Activated naive CD8-positive, alpha-beta T cell treated with anti-CD3 and anti-CD28 coated beads, Interleukin-2, amount 10 ng/mL, durations not matched to agents 7 days and 5 days (primary cell): ENCODE measurements at places on chromosomes 1 and 21.

DNA sequence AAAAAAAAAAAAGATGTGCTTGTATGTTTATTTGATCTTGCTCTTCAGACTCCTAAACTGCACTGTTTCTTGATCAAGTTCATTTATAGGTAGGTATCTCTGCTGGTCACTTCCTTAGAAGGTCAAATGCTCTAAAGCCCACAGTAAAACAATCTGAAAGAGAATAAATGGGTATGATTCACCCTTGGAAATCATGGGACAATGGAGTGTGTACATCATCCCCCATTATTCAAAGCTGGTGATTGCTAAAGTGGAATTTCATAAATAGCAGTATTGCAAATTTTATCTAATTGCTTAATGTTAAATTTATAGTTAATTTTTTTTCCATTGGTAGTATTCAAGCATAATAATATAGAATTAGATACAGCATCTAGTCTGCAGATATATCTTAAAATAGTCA is 53.4 kb downstream of the MIER1 start:
- no peak for DNase-seq

- no peak for DNase-seq
Observed at GRCh38 chr1:7898962-7899361, 41.7 kb downstream of the TNFRSF9 start.

DNA sequence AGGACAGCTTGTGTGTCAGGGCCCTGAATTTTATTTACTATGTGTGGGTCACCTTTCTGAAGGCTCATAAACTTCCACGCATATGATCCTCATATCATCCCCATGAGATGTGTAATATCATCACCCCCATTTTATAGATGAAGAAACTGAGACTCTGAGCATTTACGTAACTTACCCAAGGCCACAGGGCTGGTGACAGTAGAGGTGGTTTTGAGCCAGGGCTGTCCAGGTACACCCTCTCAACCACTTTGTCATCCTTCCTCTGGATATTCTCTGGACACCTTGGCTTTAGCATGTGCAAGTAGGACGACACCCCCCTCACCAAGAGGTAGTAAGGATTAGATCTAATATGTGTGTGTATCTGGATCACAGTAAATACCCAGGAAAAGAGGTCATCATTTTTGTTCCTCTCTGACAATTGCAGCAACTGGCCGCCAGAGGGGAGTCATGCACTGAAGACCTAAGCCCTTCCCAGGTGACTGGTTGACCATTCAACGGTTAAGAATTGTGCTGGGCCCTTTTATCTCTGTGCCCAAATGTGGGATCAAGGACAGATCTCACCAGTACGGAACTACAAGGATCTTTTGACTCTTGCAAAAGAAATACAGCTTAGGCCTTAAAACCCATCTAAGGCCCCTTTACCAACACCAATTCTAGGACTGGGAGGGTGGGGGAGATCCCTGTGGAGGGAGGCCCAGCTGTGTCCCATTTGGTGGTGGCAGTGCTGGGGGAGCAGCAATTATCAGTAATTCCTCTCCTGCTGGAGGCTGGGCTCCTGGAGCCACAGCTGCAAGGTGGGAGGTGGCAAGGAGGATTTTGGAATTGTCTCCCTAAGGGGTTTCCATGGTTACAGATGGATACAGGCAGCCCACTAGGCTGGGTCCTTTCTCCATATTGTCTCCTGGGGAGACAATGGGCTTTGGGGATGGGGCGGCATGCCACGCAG is 13.7 kb upstream of the E2F2 start:
- DNase-seq, result peak; percentile 70

DNA sequence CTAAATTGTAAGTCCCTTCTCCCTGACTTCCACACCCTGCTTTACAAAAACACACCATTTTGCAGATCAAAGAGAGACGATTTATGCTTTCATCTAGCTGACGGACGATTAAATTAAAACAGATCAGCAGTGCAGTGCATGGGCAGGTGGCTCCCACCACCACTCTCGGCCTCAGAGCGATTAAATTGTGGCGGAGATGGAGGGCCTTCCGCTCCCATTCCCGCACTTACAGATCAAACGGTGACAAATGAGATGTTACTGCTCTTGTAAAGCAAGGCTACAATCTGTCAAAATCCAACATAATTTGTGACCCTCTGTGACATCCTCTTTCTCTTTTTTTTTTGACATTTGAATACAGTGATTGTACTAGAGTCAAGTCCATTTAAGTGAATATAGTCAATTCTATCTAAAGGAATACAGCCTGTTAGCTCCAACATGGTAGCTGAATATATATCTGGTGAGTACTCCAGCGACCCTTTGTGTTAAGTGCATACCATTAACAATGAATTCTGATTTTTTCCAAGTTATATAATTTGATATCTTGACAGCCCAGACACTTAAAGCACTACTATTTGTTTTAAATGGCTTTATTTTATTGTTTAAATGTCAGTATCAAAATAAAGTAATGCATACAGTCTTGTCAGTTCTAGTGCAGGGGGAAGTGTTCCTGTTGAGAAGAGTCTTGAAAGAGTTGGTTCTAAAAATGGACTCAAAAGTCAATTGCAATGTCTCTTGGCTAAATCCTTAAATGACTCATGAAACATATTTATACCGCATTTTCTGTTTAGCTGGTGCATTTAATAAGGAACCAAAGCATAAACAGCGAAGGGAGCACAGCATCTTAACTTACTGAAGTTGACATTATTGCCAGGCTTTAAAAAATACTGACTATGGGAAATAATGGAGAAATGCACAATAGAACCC is 109.0 kb downstream of the ESRRG start:
- no peak for DNase-seq

DNA sequence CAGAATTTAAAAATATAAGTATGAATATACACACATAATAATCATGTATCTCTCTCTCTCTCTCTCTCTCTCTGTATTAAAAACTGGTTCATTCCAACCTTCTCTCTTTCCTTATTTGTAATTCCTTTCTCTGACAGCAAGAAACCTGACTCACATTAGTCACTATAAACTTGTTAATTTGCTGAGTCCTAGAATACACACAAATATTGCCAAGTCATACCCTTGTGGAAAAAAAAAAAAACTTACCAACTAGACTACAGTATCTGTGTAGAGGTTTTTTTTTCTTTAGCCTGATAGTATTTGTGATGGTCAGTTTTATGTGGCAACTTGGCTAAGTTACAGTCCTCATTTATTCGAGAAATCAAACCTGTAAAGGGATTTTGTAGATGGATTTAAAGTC is 26.3 kb upstream of the NHLH2 start:
- DNase-seq, result no peak

GRCh38 chr1:33055210-33056008 is 18.7 kb upstream of the AK2 start:
- DNase-seq, result peak; percentile 42

GRCh38 chr1:23478896-23479665 is 4.9 kb downstream of the ASAP3 start:
- DNase-seq, result no peak

- peak; percentile 71 for DNase-seq
Observed at GRCh38 chr1:1599030-1599934, 653 bp downstream of the FNDC10 start.

- no peak for DNase-seq
Observed at GRCh38 chr1:8497210-8497819, 179.4 kb downstream of the SLC45A1 start.

DNA sequence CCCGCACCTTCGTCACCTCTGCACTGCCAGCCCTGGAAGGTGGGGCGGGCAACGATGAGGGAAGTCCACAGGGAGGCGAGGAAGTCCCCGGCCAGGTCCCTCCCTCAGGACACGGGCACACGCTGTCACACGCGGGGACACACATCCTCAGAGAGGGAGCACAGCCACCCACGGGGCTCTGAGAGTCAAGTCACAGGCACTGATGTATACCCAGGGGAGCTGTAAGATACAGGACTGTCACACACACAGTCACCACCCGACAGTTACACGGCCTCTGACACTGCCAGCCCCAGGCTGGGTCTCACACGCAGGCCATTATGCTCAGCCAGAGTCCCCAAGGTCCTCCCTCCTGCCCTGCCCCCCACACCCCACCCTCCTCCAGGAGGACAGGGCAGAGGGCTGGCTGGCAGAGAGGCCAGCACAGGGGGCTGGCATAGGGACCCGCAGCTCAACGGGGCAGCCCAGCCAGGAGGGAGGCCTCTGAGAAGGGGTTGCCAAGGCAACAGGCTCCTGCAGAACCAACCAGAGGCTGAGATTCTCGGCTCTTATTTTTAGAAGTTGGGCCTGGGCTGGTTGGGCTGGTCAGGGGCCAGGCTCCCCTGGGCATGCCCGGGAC is 17.7 kb upstream of the ADGRB2 start:
- no peak for DNase-seq

DNA sequence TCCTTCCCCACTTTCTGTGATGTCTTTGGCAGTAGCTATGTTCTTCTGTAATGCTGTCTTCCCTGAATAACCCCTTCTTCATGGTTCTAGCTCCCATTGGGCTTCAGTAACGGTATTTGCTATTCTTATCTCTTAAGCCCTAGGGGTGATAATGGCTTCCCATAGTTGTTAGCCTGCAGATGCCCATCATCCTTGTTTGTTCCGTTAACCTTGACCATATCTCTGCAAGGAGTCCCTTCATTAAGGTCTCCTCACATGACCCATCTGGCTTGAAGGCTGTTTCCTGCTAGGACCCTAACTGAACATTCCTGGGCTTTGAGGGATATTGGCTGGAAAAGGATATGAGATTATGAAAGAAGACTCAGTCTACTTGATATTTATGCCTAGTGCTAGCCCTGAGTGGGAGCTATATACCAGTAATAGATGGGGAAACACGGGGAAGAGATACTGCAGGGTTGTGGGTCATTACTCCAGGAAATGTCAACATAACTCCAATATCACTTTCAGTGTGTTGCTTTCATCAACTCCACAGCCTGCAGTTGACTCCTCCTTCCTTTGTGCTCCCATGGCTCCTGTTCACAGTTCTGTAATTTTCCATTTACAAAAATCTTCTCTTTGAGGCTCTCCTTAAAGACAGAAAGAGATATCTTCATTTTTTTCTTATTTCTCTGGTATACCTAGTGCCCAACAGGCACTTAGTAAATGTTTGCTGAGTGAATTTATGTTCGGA is 2.5 kb downstream of the MR1 start:
- DNase-seq, result no peak

DNA sequence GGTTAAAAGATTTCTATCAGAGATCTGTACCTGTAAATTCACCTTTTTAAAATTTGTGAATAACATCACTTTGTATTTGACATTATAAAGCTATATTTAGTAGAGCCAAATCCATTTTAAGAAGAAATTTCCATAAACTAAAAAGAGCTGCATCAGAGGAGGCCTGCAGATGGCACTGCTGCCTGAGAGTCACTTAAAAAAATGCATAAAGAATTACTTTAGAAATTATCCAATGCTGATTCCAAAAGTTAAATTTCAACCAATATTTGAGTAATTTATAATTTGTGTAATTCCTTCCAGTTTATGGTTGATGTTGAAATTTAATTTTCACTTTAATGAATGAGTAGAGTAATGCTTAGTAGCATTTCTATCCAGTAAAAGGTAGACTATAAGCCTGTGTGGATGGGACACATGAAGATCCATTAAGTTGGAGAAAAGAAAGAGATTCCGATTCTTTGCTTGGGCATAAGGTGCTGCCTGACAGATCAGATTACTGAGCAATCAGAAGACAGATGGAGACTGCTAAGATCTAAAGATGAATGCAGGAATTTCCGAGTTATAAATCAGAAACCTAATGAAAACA is 20.7 kb upstream of the RPE65 start:
- DNase-seq, result no peak

- no peak for DNase-seq
Observed at GRCh38 chr21:26840912-26841311, 4.3 kb downstream of the ADAMTS1 start.

GRCh38 chr1:23561076-23561812 is 1.9 kb upstream of the ID3 start:
- DNase-seq, result no peak

GRCh38 chr21:43351501-43352153 is 75.3 kb downstream of the SIK1 start:
- no peak for DNase-seq

GRCh38 chr1:197911111-197911856 is 5.9 kb upstream of the LHX9 start:
- no peak for DNase-seq

- no peak for DNase-seq
Observed at GRCh38 chr1:168583571-168583970, 7.2 kb downstream of the XCL1 start.

- DNase-seq, result no peak
Observed at GRCh38 chr21:44271558-44272283, 10.0 kb upstream of the DNMT3L start.

- no peak for DNase-seq
Observed at GRCh38 chr1:20730690-20731056, 1.8 kb downstream of the SH2D5 start.

DNA sequence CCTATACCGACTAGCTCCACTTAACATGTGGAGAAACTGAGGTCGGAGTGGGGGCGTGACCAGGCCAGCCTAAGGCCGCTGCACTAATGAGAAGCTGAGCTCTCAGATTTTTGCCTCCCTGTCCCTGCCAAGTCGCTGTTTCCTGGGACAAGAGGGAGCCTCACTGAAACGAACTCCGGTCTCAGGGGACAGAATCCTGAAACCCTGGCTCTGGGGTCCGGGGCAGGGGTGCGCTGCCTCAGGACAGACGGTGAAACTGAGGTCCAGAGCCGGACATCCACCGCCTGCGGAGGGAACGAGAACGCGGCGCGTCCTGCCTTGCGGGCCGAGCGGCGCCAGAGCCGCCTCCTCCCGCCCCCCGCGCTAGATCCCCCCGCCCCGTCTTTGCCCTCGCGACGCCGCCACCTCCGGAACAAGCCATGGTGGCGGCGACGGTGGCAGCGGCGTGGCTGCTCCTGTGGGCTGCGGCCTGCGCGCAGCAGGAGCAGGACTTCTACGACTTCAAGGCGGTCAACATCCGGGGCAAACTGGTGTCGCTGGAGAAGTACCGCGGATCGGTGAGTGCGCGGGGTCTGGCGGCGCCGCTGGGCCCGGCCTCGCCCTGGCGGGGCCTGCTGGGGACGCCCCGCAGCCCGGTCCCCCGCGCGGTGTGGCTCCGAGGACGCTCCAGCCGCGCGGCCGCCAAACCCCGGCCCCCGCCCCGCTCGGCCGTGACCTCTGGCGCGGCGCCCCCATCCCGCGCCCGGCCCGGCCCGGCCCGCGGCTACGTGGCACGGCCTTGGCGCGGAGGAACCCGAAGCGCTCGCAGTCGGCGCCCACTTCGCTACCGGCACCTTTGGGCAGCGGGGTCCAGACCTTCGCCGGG is at the start of gene GPX7:
GPX7 (plus strand) TSS at position 381 of the 865 bp plus-strand sequence; CDS start at position 420, 39 bp downstream.
- peak; percentile 76 for DNase-seq

- DNase-seq, result no peak
Observed at GRCh38 chr1:171898941-171899340, 57.6 kb downstream of the DNM3 start.

DNA sequence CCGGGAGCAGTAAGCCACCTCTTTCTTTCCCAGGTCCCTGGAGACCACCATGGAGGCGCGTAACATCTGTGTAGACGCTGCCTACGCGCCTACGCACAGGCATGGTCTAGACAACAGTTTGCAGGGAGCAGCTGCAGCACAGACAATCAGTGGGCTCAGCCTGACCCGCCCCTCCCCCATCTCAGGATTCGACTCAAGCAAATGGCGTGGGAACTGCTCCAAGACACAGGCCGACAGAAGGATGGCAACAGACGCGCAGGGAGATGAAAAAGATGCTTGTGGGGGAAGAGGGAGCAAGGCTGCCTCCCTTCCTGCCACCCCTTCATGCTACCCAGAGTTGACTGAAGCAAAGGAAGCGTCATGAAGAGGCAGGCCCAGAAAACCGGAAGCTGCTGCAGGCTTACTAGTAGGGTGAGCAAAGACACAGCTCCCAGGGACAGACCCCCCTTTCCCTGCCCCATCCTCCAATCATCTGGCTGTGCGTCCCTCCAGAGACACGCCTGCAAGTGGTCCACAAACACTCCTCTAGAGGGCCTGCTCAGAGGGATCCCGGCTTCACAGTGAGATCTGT is 19.5 kb downstream of the STK40 start:
- DNase-seq, result peak; percentile 63

- no peak for DNase-seq
Observed at GRCh38 chr1:82462366-82462765, 661.6 kb downstream of the ADGRL2 start.
